HFFc6 (cell line): ENCODE measurements at places on chromosomes 5 and 9. TPM values are rescaled to one million over a fixed set of nuclear protein-coding genes. Genes with fewer than 3 reads are reported as not detected.

Gene ADAMTS16
- 0.07 to 0.50 TPM in 2 of 3 replicates, not detected in the other for total RNA-seq

- DNase-seq = no peak
- H3K4me3 ChIP-seq = no peak overlapping the region
- no peaks in the 10 kb centered on the region for H3K36me3 ChIP-seq
- no peak overlapping the region for H3K27ac ChIP-seq
These were observed 1426.5 kb upstream of the C9orf72 start for GRCh38 chr9:28999806-29000205.

GRCh38 chr9:119639287-119639955 is 270.2 kb upstream of the BRINP1 start:
- H3K4me1 ChIP-seq = no peaks in the 10 kb centered on the region
- no peak overlapping the region for H3K4me3 ChIP-seq
- no peak for DNase-seq
- no peaks in the 10 kb centered on the region for H3K36me3 ChIP-seq
- H3K27ac ChIP-seq = no peak overlapping the region

- H3K27ac ChIP-seq = no peak overlapping the region
- H3K4me1 ChIP-seq = peaks cover 44% of the 10 kb centered on the region
- no peak for DNase-seq
- peaks cover 12% of the 10 kb centered on the region for H3K36me3 ChIP-seq
- H3K4me3 ChIP-seq = no peak overlapping the region
These were observed 135.2 kb downstream of the GNAQ start for GRCh38 chr9:77896269-77896937.
